ENCODE measurements at places on chromosomes 2 and 18.
A peak's percentile ranks its signal among the peaks of the same experiment; 100 is the strongest.

DNA sequence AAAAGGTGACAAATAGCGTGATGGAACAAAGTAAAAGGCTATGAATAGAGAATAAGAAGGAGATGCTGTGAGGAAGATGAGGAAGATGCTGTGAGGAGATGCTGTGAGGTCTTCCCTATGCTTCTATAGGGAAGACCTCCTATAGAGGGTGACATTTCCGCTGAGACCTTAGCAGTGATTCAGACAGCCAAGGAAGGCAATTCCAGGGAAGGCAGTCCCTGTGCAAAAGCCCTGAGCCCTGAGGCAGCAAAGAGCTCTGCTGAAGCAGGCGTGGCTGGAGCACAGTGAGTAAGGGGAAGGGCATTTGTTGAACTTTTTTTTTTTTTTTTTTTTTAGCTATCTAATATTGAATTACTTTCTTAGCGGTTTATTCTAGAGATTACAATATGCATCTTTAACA lies 142.7 kb upstream of the FOSL2 start:
- peak; percentile 94 for DNase-seq

- peak; percentile 46 for DNase-seq
Measured at GRCh38 chr2:141554810-141555209, 576.0 kb downstream of the LRP1B start.

DNA sequence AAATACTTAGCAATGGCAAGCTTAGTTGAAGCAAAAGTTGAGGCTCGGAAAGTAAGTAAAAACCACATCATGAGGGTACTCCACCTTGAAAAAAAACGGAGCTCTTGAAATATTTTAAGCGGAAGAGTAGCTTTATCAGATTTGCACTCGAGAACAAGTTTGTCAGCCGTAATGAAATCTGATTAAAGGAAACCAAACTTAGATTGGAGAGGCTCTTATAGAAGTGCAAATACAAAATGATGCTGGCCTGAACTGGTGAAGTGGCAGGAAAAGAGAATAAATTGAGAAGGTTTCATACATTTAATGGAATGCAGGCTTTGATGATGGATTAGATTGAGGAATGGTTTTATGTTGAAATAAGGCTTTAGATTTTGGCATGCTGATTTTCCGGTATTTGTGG lies 484.2 kb downstream of the PID1 start:
- no peak for DNase-seq

- DNase-seq: no peak
Measured at GRCh38 chr2:217834057-217834620, 168.7 kb downstream of the TNS1 start.

DNA sequence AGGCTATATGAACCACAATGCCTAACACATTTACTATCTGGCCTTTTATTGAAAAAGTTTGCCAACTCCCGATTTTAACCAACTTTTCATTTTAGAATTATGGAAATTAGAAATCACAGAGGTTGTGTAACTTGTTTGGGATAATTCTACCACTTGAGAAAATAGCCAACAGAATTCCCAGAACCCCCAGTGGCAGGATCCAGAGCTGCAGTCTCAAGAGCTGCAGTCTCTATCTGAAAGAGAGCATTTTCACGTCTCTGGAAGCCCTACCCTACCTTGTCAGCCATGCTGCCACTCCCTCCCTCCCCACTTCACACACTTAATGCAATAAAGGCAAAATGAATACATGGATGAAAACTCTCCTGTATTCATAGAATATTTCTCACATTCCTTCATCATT lies 23.4 kb upstream of the TSPYL6 start:
- no peak for DNase-seq

GRCh38 chr2:161119483-161119882 lies 40.7 kb upstream of the TANK start:
- DNase-seq: no peak

DNA sequence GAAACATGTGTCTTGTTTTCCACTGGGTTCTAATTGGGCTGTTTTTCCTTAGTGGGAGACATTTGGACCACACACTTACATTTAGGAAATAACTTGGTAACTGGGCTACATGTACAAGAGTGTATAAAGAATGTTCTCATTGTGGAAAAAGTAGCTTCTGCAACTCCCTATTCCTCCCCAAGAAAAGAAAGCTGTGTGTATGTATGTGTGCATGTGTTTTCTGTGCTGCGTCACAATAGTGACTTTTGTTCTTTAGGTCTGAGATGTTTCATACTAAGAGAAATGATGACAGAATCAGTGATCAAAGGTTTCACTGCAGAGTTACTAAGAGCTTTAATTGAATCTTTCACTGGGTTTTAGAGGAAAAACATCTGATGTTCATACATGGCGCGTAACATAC lies 82.7 kb downstream of the TANC1 start:
- DNase-seq: no peak

DNA sequence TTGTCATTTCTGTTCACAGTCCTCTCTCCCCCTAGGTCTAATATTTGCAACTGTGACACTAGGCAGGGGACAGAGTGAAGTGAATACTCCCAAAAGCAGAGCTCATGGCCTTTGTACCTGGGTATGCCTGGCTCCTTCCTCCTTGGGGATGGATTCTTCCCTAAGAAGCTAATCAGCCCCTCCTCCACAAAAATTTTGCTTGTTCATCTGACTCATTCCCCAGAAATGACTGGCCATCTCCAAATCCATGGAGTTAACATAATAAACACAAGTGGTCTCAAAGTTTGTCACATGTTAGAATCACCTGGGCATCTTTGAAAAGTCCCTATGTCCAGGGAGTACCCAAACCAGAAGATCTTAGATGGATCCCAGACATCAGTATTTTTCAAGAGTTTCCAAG lies 65.3 kb downstream of the SUCLG1 start:
- DNase-seq: peak; percentile 5
